ENCODE measurements at places on chromosomes 3 and 15.

GRCh38 chr3:114829783-114830182 is 317.3 kb downstream of the ZBTB20 start:
- DNase-seq, result no peak

DNA sequence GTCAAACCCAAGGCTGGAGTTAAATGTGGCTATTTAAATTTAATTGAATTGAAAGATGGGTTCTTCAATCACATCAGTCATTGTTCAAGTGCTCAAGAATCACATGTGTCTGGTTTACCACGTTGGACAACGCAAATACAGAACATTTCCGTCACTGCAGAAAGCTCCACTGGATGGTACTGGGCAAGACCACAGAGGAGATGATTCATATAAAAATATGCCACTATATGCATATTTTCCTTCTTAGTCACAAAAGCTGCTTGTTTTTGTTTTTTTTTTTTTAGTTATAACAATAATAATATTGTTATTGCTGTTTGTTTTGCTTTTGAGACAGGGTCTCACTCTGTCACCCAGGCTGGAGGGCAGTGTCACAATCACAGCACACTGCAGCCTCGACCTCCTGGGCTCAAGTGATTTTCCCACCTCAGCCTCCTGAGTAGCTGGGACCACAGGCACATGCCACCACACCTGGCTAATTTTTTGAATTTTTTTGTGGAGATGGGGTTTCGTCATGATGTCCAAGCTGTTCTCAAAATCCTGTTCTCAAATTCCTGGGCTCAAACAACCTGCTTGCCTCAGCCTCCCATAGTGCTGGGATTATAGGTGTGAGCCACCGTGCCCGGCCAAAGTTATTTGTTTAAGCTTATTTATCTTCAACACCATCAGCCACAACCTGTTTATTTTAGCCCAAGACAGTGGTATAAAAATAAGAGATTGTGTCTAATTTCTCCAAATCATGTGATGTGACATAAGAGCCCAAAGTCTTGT is 19.4 kb downstream of the RTP3 start:
- DNase-seq, result no peak

DNA sequence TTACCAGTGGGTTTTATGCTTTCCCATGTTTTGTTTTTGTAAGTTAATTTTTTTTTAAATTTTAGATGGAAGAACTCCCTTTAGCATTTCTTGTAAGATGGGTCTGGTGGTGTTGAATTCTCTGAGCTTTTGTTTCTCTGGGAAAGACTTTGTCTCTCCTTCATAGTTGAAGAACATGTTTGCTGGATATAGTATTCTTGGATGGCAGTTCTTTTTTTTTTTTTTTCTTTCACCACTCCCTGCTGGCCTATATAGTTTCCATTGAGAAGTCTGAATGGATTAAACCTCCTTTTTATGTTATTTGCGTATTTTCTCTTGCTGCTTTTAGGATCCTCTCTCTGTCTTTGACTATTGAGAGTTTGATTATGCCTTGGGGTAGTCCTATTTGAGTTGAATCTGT is 18.1 kb downstream of the STXBP5L start:
- no peak for DNase-seq

DNA sequence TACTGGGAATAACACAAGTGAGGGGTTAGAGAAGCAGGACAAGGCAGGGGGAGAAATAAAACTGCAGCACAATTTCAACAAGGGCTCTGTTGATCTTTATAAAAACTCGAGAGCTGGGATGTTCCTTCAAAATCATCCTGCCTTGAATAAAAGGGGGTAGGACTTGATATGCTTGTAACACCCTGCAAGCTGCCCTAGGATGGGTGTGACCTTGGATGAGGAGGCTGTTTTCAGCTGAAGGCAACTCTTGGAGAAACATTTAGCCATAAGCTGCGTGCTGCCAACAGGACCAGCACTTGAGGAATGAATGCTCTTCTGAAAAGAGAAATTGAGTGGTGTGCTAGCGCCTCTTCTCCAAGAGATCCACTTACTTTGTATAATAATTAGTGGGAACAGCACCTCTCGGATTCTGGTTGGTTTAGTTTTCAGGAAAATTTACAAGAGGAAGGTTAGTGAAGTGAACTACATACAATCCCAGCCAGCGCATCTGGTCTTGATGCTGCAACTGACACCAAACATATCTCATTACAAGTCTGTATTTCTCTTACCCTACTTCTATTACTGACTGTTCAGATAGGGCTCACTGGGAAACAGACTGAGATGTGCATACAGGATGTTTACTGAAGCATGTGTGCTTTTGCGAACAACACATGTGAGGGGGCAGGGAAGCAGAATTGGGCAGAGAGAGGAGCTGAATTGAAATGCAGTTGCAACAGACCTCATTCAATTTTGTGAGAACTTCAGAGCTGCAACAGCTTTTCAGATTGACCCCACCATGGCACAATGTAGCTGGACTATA is 643.0 kb upstream of the GOLIM4 start:
- no peak for DNase-seq

DNA sequence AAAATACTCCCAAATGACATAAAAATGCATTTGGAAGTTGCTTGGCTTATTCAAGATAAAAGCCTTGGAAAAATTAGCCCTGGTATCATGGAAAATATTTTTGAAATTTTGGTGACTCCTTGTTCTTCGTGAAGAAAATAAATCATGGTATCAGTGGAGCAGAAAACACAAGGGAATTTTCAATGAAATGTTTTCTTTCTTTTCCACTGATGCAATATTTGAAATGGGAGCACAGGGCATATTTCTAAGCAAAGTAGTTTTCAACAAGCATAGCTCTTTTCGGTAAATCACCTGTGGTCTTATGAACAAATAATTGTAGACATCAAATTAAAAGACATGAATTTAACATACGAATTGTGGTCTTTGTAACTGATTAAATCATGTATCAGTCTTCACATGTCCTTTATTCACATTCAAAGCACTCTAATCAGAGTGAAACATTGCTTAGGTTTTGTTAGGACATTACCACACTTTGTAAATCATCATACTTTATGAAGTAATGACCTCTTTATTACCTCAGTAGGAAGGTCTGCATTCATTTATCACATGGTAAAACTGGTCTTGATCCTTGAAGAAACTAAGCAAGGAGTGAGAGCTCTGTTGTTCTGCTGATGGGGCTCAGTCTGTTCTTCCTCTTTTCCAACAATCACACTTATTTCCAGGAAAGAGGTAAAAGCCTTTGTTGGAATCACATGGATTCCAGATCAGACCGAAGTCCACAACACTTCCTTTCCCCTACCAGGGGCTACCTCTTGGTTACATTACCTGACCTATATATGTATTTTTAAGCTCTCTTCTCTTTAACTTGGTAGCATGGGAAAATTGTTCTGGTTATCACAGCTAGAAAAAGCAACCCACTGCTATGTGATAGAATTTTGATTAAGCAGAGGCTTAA is 413.5 kb upstream of the THBS1 start:
- no peak for DNase-seq

DNA sequence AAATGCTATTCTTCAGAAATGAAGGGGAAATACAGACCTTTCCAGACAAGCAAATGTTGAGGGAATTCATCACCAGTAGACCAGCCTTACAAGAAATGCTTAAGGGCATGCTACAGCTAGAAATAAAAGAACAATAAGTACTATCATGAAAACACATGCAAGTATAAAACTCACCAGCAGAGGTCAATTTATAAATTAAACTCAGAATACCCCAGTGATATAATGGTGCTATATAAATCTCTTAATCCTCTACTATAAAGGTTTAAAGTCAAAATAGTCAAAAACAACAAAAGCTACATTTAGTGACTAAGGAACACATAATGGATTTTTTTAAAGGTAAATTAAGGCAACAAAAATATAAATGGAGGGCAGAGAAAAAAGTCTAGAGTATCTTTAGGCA is 142.5 kb downstream of the CPNE4 start:
- no peak for DNase-seq

DNA sequence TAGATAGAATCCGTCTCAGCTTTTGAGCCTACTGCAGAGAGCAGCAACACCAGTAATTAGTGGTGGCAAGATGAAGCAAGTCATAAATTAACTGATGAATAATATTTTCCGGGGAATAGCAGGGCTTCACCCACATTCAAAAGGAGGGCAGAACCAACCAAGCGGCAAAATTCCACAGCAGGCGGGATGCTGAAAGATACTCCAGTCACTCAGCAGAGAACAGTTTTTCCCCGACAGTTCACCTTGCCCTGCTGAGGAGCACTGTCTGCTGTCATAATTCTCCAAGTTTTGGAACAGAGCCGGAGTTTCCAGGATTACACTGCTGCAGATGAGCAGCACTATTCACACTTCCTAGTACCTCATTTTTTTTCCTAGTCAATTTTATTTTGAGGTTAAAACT is 274.7 kb downstream of the CD47 start:
- DNase-seq, result no peak

DNA sequence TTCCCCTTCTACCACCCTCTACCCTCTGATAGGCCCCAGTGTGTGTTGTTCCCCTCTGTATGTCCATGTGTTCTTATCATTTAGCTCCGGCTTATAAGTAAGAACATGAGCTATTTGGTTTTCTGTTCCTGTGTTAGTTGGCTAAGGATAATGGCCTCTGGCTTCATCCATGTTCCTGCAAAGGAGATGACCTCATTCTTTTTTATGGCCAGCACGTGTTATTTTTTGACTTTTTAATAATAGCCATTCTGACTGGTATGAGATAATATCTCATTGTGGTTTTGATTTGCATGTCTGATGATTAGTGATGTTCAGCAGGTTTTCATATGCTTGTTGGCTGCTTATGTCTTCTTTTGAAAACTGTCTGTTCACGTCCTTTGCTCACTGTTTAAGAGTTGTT is 63.1 kb upstream of the NPHP3 start:
- DNase-seq, result no peak

DNA sequence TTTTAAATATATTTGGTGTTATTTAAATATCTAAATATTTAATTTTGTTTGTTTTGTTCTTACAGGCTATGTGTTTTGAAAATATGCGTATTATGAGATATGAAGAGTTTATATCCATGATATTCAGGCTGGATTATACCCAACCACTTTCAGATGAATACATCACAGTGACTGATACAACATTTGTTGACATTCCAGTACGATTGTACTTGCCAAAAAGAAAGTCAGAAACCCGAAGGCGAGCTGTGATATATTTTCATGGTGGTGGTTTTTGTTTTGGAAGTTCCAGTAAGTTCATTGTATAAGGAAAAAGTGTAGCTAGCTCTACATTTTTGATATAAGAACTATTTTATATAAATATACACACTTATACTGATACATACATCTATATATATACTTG is 6.9 kb downstream of the AADACL2 start:
- no peak for DNase-seq

- no peak for DNase-seq
Measured at GRCh38 chr3:128410669-128411573, 55.8 kb downstream of the DNAJB8 start.

GRCh38 chr15:63385911-63386531 is 4.4 kb upstream of the CA12 start:
- no peak for DNase-seq

- DNase-seq, result no peak
Measured at GRCh38 chr15:56653107-56653506, 80.2 kb downstream of the ZNF280D start.

DNA sequence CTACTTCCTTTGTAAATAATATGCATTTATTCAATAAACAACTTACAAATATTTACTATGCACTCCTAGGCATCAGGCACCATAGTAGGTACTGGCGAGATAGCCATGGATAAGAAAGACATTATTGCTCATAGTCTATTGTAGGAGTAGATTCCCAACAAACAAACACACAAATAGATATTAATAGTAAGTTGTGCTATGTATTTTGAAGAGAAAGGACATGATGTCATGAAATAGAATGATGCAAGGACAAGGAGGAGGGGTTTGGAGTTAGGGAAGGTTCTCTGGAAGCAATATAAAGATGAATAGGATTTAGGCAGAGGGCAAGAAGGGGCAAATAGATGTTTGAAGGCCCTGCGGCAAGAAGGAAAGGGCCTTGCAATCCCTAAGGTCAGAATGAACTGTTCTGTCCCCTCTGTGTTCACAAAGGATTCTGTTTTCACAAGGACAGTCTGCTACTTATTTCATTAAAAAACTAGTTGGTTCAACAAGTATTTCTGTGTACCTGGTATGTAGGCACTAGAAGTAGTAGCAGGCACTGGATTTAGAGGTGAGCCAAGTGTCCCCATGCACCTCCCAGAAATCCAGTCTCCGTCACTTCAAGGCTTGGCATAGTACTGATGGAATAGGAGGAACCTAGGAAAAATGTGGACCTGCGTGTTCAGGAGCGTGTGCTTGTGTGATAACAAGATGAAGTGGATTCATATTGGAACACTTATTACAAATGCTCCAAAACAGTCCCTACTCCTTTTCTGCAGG is 231.8 kb upstream of the TPRG1 start:
- DNase-seq, result no peak

DNA sequence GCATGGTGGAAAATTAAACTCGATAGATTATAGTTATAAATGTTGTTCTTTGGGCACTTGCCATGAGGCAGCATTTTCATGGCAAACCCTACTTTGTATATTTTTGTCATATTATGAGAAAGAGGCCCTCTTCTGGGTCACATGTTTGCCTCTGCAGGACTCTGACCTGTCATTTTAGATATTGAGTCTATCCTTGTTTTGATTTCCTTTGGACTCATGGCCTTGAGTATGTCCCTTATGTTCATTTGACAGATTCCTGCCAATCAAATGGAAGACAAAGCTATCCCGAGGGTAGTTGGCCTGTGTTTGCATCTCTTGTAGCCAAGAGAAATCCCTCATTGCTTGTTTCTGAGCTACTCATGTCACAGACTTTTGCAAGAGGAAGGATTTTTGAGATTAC is 226.3 kb downstream of the LPP start:
- no peak for DNase-seq

DNA sequence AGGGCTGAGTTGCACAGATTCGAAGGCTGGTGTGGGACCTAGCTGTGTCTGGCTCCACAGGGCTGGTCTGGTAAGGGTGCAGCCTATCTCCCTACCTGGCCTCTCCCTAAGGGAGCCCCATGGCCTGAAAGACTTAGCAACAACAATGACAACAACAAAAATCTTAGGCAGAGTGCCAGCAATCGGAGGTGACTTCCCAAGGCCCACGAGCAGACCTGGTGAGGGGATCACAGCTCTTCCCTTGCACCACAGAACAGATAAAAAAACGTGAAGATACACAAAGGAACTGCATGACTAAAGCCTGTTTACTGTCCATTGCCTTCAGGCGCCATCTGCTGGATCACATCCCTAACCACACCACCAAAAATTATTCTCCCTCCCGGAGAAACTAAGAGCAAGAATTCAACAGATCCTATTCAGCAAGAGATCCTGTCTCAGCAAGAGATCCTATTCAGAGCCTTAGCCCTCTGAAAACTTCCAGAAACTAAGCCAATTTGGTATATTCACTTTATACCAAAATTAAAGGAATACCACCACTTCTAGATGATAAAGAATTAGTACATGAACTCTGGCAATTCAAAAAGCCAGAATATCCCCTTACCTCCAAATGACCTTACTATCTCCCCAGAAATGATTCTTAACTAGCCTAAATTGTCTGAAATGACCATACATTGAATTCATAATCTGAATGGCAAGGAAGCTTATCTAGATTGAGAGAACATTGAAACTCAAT is 24.1 kb upstream of the OR5K4 start:
- DNase-seq, result peak; percentile 84

- DNase-seq, result no peak
Measured at GRCh38 chr15:90644952-90645725, 72.0 kb upstream of the BLM start.

Data from endodermal cell (in vitro differentiated cells).